ENCODE measurements at places on chromosomes 12 and 14.

GRCh38 chr12:28104316-28104715 lies 85.9 kb upstream of the CCDC91 start:
- no peak for DNase-seq

GRCh38 chr12:47819138-47819895 lies 386 bp downstream of the HDAC7 start:
- no peak for DNase-seq

DNA sequence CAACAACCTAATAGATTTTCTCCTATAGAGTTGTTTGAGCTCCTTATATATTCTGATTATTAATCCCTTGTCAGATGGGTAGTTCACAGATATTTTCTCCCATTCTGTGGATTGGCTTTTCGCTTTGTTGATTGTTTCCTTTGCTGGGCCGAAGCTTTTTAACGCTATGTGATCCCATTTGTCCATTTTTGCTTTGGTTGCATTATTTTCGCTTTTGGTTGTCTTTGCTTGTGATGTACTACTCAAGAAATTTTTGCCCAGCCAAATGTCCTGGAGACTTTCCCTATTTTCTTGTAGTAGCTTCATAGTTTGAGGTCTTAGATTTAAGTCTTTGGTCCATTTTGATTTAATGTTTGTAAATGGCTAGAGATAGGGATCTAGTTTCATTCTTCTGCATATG lies 258.4 kb upstream of the FAR2 start:
- no peak for DNase-seq

DNA sequence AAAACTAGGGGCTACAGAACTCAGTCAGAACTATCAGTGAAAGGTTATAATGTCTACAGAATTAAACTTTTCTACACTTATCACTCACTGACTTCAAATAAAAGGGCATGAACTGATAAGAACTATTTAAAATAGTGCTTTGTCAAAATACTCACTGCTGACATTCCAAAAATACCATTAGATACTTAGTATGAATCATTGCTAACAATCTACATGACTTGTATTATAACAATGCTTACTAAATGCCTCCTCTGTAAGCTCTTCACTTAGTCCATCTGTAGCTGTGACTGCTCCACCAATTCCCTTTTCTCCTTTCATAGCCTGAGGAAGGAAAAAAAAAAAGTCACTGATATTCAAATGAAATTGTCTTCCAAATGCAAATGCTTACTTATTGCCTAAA lies 17.0 kb downstream of the NFYB start:
- no peak for DNase-seq

DNA sequence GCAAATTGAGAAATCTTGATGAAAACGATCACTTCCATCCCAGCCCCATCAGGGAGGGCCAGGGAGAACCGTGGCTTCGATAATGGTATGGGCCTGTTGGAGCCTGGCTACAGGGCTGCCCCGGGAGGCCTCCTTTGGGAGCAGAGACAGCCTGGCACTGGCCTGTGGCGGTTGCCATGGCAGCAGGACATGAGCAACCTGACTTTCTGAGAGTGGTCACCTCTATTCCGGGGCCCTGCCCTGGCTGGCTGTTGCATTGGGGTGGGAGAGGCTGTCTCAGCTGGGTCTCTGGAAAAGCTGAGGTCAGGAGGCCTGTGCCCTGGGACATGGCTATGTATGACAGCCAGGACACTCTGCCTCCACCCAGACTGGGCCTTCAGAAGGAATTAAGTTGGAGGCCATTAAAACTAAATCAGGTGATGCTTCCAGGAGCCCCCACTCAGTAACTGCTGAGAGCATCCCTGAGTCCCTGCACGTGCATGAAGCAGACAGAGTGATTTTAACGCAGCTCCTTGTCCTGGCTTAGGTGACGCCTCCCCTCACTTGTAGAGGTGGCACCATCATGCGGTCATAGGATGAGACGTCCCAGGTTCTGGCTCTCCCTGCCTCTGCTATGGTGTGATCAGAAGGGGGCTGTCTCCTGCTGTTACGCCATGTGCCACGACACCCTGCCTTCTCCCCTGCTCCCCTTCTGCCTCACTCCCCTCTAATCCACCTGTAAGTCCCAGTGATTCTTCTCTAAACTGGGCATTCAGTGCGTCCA lies 126.3 kb downstream of the SLC25A47 start:
- no peak for DNase-seq

DNA sequence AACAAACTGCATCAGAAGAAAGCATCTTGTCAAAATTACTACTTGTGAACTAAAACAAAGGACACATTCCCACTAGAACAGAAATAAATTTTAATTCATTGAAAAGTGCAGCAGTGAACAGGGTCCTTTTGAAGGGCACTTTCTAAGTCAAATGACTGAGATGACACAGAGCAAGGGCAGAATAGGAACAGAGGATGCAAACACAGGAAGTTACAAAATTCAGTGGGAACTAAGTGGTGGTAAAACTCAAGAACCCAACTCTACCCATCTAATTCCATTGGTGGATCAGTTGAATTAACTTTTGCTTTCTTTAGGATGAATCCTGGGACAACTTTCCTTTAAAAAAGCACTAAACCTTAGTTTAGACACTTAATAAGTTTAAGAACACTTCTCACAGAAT lies 45.8 kb downstream of the GNS start:
- DNase-seq: no peak

DNA sequence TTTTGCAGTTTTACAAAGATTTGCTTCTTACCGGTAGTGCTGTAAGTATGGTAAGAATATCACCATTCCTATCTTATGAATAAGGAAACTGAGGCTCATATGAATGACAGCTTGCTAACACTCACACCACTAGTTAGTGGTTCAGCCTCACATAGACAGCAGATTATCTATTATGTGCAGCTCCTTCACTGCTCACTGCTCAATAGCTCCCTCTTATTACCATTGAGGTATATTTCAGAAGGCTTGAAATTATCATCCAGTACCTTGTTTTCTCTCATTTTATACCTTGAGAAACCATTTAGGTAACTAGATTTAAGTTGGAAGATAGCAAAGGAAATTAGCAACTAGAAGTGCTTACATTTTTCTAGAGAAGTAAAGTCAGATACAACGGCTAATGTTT lies 15.5 kb downstream of the RIC8B start:
- no peak for DNase-seq

- DNase-seq: no peak
Measured at GRCh38 chr12:5969156-5969973, 24.3 kb upstream of the ANO2 start.

DNA sequence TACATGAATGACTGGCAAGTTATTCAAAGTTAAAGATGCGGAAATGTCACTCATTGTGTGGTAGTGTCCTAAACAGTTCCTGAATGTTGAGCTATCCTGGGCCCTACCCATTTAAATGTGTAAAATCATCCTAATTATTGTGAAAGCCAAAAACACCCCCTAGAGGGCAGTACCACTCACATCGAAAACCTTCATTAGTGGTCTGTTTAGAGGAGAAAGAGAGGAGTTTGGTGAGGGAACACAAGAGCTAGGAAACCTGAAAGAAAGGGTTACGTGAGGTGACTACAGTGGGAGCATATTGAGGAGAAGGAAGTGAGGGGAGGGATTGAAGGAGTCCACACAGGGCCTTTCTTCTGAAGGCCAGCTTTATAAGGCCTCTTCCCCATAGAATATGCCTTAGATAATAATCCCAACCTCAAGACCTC lies 2.5 kb upstream of the TEP1 start:
- DNase-seq: no peak

DNA sequence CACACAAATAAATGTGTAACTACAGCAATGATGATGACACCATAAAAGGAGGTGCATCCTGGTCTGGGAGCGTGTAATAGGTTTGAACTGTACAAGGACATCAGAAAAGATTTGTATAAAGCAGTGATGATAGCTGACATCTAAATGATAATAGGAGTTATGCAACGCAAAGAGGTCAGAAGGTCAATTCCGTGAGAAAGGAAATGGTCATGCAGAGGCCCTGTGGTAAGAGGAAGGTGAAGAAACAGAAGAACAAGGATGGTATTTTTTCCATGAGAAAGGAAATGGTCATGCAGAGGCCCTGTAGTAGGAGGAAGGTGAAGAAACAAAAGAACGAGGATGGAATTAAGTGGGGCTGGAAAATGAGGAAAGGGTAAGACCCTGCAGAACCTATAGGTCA lies 106.7 kb upstream of the TMPO start:
- DNase-seq: no peak

DNA sequence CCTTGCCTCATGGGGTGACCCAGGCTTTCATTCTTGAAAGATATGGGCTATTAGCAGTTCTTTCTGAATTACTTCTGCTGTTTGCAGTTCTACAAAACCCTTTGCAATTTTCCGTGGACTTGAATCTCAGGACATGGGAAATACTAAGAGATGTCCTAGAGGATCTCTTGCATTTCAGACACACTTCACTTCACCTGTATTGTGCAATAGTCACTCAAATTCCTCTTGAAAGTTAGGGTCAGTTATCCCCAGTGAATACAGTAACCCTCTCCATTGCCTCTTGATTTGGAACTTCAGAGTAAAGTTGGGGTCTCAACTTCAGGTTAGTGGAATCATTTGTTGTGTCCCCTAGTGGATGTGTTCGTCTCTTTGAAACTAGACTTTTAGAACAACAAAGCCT lies 31.8 kb downstream of the YLPM1 start:
- no peak for DNase-seq

DNA sequence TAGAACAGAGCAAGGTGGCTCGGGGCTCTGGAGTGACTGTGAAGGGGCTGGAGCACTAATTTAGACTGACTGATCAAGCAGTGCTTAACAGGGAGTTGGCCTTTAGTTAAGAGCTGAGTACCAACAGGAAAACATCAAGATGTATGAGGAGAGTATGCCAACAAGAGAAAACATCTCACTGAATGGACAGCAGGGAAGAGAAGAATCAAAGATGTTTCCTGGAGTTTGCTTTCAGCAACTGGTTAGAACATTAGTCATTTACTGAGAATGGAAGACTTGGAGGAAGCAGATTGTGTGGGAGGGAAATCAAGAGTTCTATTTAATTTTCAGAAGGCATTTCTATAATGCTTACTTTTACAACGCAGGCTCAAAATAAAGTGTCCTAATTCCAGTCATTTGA lies 259.3 kb downstream of the ADAMTS20 start:
- DNase-seq: no peak

DNA sequence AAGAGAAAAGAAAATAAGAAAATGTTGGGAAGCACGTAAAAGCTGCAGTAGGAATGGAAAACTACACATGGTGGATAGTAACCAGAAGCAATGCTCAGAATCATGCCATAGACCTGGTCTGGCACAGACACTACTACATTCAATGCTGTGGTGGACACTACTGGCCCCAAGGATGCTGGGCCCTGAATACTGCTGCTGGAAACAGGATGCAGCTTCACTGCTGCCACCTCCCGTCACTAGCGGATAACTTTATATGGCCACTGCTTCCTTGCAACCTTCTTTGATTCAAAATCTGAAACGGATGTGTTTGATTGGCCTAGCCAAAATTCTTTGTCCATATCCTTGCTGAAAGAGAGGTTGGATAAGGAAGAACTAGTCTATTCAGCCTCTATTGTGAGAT lies 30.7 kb downstream of the ADCY6 start:
- DNase-seq: no peak

GRCh38 chr14:96039633-96040311 lies 610 bp downstream of the C14orf132 start:
- no peak for DNase-seq

- no peak for DNase-seq
Measured at GRCh38 chr12:130713581-130713991, 2.5 kb downstream of the RIMBP2 start.

DNA sequence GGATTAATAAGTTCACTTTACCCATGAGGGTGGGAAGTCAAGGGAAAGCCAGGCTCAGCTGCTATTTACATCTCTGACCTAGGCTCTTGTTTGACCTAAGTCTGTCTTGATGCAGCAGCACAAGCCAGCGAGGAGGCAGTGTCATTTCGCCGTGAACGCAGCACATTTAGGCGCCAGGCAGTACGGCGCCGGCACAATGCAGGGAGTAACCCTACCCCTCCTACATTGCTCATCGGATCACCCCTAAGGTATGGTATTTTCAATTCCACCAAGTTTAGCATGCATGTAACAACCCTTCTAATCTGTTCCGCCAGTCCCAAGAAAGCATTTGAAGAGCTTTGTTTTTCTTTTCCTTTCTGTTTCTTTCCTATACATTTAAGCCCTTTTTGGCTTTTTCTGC lies 81.2 kb downstream of the PCNX1 start:
- no peak for DNase-seq

DNA sequence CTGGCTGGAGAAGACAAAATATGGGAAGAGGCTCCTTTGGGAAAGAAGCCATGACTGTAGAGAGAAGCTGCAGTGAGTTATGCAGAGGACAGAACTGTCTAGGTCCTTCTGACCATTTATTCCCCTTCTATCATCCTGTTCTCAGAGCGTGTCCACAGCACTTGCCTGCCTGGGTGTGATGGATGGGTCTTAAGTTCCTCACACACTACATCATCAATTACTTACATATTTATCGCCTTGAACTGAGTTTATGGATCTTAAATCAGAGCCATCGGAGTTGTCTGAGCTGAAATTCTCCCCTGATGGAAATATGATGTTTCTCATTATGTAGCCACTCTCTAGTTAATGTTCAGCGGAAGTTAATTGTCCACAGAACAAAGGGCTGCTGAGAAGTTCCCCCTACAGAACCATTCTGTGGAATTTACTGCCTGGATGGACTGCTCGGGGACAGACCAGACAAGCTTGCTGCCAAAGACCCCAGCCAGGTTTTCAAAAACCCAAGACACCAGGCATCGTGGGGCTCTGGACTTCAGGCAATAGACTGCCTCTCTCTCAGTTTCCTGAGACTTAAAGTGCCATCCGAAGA lies 232.5 kb upstream of the NOS1 start:
- no peak for DNase-seq

DNA sequence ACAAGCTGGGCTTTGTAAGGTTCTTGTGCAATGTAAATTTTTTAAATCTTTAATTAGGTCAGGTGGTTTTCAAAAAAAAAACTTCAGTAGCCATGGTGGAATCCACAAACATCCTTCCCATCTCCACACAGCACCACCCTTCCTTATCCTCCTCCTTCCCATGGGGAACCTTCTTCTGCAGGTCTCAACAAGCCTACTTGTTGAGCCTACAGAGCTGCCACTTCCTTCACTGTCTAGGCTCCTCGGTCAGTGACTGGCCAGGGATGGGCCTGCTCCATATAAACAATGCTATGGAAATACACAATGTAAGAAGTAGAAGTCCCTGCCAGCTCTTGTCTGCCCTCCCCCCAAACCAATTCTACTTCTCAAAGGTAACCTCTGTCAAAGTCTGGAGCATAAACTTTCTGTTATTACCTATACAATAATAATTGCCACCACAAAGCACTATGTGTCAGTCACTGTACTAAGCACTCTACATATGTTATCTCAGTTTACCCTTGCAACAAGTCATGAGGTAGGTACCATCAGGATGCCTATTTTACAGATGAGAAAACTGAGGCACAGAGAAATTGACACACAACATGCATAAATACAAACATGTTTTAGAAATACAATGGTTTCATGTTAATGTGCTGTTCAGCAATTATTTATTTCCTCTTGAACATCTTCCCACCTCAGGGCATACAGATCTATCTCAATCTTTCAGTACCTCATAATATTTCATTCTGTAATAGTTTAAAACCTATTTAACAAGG lies 17.4 kb downstream of the LIMA1 start:
- no peak for DNase-seq

- no peak for DNase-seq
Measured at GRCh38 chr12:82207556-82207955, 150.6 kb downstream of the CCDC59 start.
